ENCODE measurements at places on chromosomes 1 and 21.

- no peak for DNase-seq
Observed at GRCh38 chr21:45453308-45453950, 48.5 kb downstream of the COL18A1 start.

DNA sequence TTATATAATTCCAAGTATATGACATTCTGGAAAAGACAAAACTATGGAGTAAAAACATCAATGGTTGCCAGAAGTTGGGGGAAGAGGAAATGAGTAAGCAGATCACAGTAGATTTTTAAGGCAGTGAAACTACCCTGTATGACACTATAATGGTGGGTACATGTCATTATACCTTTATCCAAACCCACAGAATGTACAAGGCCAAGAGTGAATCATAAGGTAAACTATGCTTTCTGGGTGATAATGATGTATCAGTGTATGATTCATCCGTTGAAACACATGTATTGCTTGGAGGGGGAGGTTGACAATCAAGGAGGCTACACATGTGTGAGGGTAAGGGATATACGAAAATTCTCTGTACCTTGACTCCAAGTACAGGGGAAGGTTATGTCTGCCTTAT is 862.7 kb downstream of the PLA2G4A start:
- no peak for DNase-seq

- no peak for DNase-seq
Observed at GRCh38 chr1:23980728-23981070, 572 bp upstream of the SRSF10 start.

DNA sequence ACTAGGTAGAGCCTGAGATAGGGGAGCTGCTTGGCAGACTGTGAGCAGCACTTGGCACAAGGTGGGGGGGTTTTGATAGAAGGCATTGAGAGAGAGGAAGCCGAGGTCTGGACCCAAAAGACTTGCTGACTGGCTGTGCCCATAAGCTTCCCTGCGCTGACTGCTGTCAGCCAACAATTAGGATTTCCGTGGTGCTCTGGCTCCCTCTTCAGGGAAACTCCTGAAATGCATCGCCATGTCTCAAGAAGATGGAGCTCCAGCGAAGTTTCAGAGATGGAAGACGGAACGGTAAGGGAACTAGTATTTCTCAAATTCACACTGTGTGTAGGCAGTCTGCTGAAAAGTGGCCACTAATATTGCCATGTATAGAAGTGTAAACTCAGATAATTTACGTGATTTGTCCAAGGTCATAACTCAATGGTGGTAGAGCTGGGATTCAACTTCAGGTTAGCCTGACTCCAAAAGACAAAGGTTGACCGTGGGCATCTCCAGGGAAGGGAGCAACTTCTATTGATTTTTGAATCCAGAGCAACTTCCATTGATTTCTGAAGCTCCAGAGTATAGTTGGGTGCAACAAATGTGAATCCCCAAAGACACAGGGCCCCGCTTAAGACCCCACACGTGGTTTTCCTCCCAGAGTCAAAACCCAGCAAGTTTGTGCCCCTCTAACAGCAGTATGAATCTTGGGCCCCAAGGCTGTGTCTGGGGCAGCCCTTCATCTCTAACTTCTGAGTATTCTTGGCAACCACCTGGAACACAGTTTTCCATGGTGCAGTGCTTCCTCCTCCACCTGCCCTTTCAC is 44.5 kb upstream of the CRNN start:
- DNase-seq = peak; percentile 77

DNA sequence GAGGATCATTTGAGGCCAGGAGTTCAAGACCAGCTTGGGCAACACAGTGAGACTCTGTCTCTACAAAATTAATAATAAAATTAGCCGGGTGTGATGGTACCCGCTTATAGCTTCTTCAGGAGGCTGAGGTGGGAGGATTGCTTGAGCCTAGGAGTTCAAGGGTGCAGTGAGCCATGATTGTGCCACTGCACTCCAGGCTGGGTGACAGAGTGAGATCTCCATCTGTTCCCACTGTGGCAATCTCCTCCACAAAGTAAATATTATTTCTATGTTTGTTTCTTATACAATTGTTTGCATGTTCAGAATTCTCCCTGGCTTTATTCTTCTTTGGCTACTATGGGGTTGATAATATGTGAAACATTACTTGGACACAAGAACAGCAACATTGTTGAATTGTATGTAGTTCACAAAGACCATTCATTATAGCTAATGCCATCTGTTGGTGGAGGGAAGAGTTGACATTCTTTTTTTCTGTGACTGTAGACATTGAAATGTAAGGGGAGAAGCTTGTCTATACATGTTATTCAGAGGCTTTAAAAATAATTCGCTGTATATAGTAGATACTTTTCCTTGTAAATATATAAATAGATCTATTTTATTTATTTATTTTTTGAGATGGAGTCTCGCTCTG is 47.8 kb upstream of the SRSF10 start:
- DNase-seq = no peak

GRCh38 chr21:42468491-42469131 is 27.4 kb downstream of the RSPH1 start:
- DNase-seq = no peak

DNA sequence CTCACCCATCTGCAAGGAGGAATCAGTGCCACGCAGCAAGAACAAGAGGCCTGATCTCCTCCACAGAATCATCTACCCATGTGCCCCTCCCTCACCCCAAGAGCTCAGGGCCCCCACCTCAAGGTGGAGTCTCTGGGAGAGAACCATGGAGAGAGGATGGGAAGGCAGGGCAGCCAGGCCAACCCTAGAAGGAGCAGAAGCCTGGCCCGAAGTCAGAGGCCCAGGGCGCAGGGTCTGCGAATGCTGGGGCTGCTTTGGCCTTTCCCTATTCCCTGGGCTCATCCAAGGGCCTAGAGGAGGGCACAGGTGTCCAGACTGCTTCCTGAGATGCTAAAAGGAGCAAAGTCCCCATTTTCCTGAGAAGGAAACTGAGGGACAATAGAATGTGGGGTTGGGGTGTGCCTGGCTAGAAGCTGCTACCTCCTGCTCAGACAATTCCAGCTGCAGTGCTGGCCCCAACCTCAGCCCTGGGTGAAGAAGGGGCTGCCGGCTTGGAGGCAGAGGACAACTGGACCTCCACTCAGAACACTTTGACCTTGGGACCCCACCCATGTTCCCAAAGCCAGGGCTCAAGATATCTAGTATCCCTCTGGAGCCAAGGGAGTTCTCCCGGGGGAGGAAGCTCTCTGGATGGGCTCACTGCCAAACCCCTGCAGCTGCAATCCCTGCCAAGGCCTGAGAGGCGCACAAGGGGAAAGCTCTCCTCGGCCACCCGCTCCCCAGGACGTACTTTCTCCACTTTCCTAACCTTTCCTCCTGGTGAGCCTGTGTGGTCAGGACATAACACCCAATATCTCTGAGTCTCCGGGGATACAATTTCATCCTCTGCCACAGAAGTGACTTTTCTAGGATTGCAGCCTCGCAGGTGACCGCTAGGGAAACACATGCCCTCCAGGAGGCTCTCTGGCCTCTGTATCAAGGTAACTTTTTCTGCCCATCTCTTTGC is 16.6 kb upstream of the LEMD1 start:
- DNase-seq = no peak

- no peak for DNase-seq
Observed at GRCh38 chr1:156959414-156959813, 39.0 kb downstream of the LRRC71 start.
